ENCODE measurements at places on chromosomes 16 and 17.

- no peak for DNase-seq
These were observed 164.2 kb downstream of the CNTNAP4 start for GRCh38 chr16:76441391-76441790.

DNA sequence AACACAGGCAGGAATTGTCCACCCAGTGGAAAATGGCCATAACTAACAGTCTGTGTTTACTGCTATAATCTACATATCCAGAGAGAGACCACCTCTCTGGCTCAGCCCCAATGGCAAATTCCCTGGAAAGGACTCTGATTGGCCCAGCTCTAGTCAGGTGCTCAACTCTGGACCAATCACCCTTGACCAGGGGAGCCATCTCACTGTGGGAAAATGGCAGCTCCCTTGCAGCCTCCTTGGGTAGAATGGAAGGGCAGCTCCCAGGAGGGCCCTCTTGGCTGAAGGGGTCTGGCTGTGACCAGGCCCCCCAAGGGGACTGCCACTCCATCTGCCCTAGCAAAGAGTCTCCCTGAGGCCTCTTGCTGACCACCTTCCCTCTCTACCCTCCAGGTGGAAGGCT is 3.1 kb downstream of the ALOX15B start:
- no peak for DNase-seq

DNA sequence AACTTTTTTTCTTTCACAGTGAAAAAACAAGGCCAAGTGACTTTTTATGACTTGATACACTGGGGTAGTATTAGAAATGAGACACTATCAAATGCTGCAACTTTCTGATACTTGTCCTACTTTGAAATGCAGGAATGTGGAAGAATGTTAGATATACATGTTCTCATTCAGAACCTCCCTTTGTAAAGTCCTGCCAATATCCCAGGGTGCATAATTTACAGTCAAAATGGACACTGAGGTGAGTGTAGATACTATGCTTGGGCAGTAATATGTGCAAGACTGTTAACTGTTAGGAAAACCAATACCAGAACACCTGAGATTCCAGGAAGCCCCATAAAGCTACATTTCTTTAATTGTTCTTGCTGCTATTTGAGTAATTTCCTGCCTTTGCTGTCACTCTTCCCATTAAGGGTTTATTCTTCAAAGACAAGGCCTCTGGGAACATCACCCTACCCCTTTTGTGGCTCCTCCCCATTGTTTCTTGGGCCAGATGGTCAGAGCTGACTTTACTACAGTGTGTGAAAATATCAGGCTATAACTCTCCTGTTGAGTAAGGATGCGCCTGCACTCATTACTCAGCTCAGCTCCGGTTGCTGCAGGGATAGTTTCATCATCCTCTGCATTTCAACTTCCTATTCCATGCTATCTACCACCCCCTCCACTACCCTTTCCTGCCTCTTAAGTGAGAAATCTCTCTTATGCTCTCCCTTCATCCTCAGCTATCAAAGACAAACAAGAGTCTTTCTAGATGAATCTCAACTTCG is 48.7 kb downstream of the TMEM100 start:
- DNase-seq, result no peak

- no peak for DNase-seq
These were observed 1.2 kb downstream of the GNA13 start for GRCh38 chr17:65055280-65055707.

GRCh38 chr16:53822936-53823529 is 119.1 kb downstream of the FTO start:
- no peak for DNase-seq

GRCh38 chr16:85484347-85485300 is 128.5 kb upstream of the GSE1 start:
- no peak for DNase-seq

- no peak for DNase-seq
These were observed 8.9 kb upstream of the AXIN1 start for GRCh38 chr16:361341-361871.

Data from amniotic stem cell (primary cell).